ENCODE measurements at places on chromosomes 1 and 21. TPM values are rescaled to one million over a fixed set of nuclear protein-coding genes. Genes with fewer than 3 reads are reported as not detected.

The SRM gene
- 48.9 TPM for total RNA-seq

The CFHR5 gene
- not detected for total RNA-seq

The GPR3 gene
- 0.12 TPM for total RNA-seq

The GPR37L1 gene
- 0.07 TPM for total RNA-seq

The SYTL1 gene
- 1.1 TPM for total RNA-seq

Measured in left ventricle myocardium superior (tissue), 1 donor.